ENCODE measurements at places on chromosomes 6 and 20.

DNA sequence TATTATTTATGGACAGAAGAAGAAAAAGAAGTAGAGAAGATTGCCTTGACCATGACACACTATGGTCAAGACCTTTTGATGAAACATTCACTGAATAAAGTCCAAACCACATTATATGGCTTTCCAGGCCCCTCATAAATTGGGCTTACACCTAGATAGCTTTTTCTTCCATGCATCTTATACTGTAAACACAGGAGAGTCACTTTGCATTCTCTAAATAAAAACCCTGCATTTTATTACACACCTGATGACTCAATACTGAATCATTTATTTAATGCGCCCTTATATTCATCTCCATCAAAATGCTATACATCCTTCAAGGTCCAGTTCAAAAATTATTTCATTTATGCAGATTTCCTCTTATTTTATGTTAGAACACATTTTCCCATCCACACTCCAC is 78.0 kb downstream of the COL21A1 start:
- DNase-seq = no peak

DNA sequence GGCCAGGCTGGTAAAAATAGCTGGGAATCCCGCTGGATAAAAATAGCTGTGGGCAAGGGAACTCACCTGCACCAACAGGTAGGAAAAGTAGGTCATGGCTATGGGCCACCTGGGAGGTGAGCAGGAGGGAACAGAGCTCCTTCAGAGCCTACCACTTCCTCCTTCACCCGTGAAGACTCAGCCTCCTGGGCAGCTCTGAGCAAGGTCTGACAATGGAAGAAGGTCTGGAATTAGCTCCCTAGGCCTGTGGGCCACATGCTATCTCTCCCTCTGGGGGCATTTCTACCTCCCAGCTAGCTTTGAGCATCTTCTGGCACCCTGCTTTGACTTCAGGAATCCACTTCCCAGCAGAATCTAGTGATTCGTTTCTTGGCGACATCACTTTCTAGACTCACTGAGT is 153.9 kb downstream of the MRPL14 start:
- no peak for DNase-seq

DNA sequence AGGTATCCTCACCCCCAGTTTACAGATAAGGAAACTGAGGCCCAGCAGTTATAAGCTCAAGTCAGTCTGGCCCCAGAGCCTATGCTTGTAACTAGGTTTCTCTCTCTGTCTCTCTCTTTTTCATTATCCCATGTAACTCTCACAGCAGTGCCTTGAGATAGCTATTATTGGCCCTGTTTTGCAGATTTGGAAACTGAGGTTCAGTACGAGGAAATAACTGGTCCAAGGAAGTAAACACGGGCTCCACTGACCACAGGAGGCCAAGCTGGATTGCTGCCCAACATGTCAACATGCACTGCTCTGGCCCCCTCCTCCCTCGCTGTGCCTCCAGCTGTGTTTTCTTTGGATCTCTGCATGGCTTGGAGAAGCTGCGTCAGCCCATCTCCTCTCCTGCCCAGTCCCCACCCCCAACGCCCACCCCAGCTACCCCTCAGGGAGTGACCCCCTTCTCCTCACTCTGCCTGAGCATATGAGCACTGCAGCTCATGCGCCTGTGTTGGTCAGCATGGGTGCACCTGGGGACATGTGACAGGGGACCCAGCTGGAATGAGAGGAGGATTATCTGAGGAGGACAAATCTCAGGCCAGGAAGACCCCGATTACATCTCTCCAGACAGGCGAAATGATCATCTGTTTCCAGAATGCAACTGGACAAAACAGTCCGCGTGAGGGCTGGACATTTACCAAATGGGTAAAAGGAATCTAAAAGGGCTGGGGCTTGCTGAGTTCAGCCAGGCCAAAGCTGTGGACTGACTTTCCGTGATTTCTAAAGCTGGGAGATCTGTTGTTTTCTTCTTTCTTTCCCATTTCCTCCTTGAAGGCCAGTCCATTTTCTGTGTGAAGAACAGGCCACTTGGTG is 7.8 kb upstream of the PLTP start:
- no peak for DNase-seq

GRCh38 chr6:167962711-167963110 is 34.8 kb upstream of the KIF25 start:
- no peak for DNase-seq

- DNase-seq = no peak
Measured at GRCh38 chr6:44185953-44186634, 27.5 kb downstream of the CAPN11 start.

Data from keratinocyte (primary cell).